ENCODE measurements at places on chromosomes 13 and 19. TPM values are rescaled to one million over a fixed set of nuclear protein-coding genes. Genes with fewer than 3 reads are reported as not detected.
A peak's percentile ranks its signal among the peaks of the same experiment; 100 is the strongest.

The DGKH gene
- 8.4 TPM for total RNA-seq

The TNFSF9 gene
- total RNA-seq: 0.28 TPM

The RFPL4A gene
- not detected for total RNA-seq

The NR2F6 gene
- 14.3 TPM for total RNA-seq

The C13orf42 gene
- total RNA-seq: 0.96 TPM

The PSENEN gene
- 29.6 TPM for total RNA-seq

The SLC10A2 gene
- not detected for total RNA-seq

DNA sequence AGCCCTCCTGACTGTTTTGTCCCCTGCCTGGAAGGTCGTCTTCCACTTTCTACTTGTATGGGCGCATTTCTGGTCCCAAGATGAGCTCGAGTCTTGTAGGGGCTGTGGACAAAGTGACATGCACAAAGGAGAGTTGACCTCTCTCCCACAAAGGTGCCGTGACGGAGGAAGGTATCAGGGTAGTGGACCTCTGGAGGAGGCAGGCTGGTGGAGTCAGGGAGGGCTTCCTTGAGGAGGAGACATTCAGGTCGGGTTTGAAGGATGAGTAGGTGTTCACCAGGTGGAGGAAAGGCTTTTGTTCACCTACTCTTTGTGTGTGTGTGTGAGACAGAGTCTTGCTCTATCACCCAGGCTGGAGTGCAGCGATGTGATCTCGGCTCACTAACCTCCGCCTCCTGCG lies 1.7 kb downstream of the CYTH2 start:
- no peak for DNase-seq

DNA sequence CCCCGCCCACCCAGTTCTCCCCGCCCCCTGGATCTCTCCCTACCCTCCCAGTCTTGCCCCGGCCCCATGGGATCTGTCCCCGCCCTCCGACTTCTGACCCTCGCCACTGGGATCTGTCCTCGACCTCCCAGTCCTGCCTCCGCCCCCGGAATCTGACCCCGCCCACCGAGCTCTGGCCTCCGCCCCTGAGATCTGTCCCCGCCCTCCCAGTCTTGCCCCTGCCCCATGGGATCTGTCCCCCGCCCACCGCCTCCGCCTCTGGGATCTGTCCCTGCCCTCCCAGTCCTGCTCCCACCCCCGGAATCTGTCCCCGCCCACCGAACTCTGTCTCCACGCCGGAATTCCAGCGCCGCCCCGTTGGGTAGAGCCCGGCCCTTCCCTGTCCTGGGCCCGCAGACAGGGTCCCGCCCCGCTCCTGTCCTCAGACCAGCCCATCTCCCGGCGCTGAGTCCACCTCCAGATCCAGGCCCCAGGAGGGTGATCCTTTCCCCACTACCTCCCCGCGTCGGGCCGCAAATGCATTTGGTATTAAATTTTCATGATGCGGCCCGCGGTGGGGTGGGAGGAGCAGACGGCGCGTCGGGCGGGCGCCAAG lies 1.5 kb upstream of the SLC17A7 start:
- peak; percentile 99 for DNase-seq

- DNase-seq: no peak
These were observed 9.5 kb upstream of the RFX1 start for GRCh38 chr19:14015524-14016035.

- no peak for DNase-seq
These were observed 19.1 kb upstream of the WDR18 start for GRCh38 chr19:964761-965694.

GRCh38 chr13:25037057-25037813 lies 58.7 kb upstream of the PABPC3 start:
- DNase-seq: peak; percentile 82

GRCh38 chr13:41512441-41512840 lies 55.1 kb downstream of the RGCC start:
- no peak for DNase-seq

GRCh38 chr19:3646336-3647092 lies 19.9 kb upstream of the CACTIN start:
- no peak for DNase-seq

- no peak for DNase-seq
These were observed 540.4 kb upstream of the NBEA start for GRCh38 chr13:34401696-34402095.

- no peak for DNase-seq
These were observed 127.0 kb downstream of the CDK8 start for GRCh38 chr13:26380930-26381329.

DNA sequence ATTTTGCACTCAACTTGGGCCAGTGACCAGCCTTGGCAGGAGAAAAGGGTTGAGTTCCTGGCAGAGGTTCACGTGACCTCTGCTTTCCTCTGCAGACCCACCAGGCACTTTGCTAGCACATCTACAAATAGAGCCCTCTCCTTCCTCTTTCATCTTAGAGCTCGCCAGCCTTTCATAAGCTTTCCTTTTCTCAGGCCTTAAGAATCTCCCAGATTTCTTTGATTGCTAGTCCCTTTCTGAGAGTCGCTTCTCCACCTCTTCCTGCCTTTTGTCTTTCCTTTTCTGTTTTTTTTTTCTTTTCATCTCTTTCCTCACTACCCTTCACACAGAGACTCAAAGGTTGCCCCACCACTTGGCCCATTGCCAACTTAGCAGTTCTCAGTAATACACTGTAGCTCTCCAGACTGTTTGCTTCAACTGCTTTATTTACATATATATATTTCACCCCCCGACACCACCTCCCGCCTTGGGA lies 375.7 kb upstream of the SPRY2 start:
- no peak for DNase-seq

- DNase-seq: no peak
These were observed 1.3 kb downstream of the FLT3LG start for GRCh38 chr19:49475191-49475917.

GRCh38 chr13:26320766-26321165 lies 66.8 kb downstream of the CDK8 start:
- DNase-seq: no peak

- peak; percentile 80 for DNase-seq
These were observed 27.5 kb downstream of the DPRX start for GRCh38 chr19:53659292-53659691.

DNA sequence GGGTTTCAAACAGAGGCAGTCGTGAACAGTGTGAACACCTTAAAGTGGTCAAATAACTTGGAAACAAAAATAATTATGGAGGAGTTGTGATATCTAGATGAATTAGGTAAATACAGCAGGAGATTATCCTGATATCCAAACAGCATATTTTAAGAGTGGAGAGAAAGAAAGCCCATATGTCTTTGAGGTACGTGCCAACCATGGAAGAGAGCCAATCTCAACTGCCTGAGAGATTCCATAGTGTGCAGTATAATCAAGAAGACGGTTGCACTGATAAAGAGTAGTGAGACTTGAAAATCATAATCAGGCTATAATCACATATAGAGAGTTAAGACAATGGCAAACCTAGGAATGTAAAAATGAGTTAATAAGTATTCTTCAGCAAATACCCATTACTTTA lies 472.8 kb upstream of the SLITRK5 start:
- DNase-seq: no peak
